ENCODE measurements at places on chromosomes 2 and 18.

GRCh38 chr2:232008907-232009638, 47.6 kb downstream of the DIS3L2 start:
- DNase-seq, result no peak

GRCh38 chr2:106282462-106283170, 88.5 kb upstream of the UXS1 start:
- no peak for DNase-seq

- DNase-seq, result no peak
Observed at GRCh38 chr2:230413479-230413878, 2.5 kb upstream of the SP100 start.

GRCh38 chr2:127185093-127185492, 35.0 kb downstream of the CYP27C1 start:
- no peak for DNase-seq

DNA sequence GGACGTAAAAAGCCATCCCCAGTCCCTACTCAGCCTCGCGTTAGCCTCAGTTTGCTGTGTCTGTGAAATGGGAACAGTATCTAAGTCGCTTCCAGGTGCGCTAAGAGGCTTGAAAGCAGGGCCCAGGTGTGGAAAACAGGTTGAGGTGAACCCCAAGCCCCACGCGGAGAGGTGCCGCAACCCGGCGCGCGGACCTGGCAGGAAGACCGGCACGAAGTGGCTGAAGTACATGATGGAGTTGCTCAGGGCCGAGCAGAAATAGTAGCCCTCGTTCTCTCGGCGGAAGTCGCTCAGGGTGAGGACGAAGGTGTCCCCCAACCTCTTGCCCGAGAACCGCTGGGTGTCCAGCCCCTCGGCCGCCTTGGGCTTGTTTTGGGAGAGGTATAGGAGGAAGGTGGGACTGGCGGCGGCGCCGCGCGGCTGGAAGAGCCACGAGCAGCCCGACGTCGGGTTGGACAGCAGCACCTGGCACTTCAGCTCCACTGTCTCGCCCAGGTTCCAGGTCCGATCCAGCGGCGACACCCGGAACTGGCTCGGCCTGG, 508 bp downstream of the CD8A start:
- no peak for DNase-seq

DNA sequence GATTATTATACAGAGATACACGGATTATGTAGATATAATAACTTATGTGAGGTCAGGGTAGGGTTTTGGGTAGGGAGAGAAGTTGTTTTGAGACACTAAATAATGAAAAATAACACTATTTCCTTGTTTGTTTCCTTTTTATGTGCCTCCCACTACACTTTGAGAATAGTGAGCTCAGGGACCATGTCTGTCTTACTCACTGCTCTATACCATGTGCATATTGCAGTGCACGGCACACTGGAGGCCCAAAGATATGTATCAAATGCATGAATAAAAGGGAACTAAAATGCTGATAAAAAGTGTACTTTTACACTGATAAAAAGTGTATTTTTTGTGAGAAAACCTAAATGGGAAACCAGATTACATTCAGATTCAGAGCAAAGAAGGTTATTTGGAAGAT, 151.4 kb upstream of the NABP1 start:
- DNase-seq, result no peak
